Cardiac muscle cell (in vitro differentiated cells and primary cell): ENCODE measurements at places on chromosomes 4 and X.

GRCh38 chrX:8743126-8743732 is 11.3 kb upstream of the ANOS1 start:
- DNase-seq: peak; percentile 78

- no peak for DNase-seq
Observed at GRCh38 chr4:184812199-184812542, 13.6 kb downstream of the ACSL1 start.

- peak; percentile 53 for DNase-seq
Observed at GRCh38 chrX:134174859-134175258, 62.1 kb upstream of the CCDC160 start.

DNA sequence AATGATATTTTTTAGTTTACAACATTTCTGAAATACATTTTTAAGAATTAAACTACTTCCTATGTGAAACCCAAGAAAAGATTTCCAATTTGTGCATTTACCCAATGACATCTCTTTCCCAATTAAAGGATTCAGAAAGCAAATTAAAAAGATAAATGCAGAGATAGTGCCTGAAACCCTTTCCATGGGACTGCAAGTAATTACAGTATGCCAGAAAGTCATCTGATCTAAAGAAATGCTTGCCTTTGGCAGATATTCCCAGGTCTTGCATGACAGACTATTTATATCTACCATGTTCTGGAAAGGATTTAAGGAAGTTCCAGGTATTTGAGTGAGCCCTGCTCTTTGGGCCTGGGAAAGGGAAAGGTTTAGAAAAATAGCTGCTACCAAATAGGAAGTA is 41.6 kb upstream of the CXorf38 start:
- DNase-seq: no peak

- DNase-seq: no peak
Observed at GRCh38 chr4:135485371-135485770, 1283.8 kb upstream of the PABPC4L start.

GRCh38 chr4:108831886-108832285 is 69.0 kb upstream of the ETNPPL start:
- no peak for DNase-seq

DNA sequence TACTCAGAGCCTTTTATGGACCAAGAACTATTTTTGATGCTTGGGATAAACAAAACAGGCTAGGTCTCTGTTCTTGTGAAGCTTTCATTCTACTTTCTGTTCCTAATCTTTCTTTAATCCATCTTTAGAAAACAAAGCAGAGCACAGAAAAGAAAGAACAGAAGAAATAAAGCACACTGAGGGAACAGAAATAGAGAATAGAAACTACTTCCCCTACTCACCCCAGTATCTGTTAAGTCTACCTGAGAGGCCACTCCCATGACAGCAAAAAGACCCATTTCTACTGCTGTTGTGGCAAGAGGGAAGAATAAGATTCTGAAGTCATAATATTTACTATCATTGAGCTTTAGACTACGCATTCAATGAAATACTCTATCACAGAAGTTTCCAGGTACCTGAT is 9.2 kb downstream of the RFC1 start:
- no peak for DNase-seq

DNA sequence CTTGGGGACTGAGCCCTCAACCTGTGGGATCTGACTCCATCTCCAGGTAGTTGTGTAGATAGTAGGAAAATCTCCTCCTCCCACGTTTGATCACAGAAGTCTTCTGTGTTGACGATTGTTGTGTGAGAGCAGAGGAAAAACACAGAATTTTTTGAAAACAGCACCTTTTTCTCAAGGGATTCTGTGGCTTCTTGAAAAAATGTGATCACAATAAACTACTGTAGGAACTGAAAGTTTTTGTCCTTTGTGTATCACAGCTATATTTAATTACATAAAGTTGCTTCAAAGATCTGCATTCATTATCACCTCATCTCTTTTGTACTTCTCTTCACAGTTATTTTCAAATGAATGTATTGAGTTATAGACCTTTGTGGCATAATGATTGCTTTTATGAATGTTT is 85.1 kb downstream of the AFF1 start:
- no peak for DNase-seq

GRCh38 chr4:8005814-8006215 is 66.2 kb upstream of the AFAP1 start:
- DNase-seq: no peak
